ENCODE measurements at places on chromosomes 12 and 14. TPM values are rescaled to one million over a fixed set of nuclear protein-coding genes. Genes with fewer than 3 reads are reported as not detected.

DNA sequence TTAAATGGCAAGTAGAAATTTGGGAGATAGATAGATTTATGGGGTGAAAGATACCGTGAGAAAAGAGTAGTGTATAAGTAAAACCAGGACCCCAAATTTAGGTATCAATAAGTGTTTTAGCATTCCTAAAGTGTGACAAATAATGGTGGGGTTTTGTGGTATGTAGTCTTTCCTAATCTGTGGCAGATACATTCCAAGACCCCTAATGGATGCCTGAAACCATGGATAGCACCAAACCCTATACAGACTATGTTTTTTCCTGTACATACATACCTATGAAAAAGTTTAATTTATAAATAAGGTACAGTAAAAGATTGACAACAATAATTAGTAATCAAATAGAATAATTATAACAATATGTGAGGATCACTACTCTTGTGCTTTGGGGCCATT is 14.4 kb upstream of the TCP11L2 start:
- no peak for DNase-seq
- peaks cover under 1% of the 10 kb centered on the region for H3K36me3 ChIP-seq
- no peak overlapping the region for H3K4me3 ChIP-seq
- no peaks in the 10 kb centered on the region for H3K4me1 ChIP-seq
- no peak overlapping the region for H3K27ac ChIP-seq

GRCh38 chr12:92362126-92362525 is 216.5 kb upstream of the BTG1 start:
- H3K36me3 ChIP-seq: peaks cover 11% of the 10 kb centered on the region
- no peak for DNase-seq
- peak overlapping the region; percentile 43 for H3K4me3 ChIP-seq

DNA sequence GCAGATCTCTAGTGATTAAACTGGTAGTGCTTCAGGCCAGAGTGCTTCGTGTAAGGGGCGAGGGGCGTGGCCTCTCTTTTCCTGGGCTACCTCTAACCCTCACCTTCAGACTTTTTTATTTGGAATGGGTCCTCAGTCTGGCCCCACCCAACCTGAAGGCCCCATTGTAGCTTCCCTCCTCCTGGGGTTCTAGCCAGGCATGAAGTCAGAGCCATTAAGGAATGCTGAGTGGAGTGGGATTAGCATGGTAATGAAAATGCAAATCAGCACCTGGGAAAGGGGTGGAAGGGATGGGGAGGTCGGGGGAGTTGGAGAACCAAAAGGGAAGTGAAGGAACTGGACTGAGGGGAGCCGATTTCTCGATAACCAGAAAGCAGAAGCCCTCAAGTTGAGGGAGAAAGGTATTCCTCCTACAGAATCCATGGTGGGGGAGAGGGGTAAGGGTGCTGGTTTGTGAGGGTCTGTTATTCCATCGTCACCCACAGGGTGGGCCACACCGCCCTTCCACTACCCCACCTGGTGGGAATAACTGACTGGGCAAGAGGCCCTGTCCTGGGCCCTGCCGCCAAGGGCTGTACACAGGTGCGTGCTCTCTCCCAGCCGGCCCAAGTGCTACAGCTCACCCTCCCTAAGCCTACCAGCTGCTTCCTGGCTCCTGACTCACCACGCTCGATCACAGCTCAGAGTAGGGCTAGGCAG is 14.1 kb downstream of the ZFHX2 start:
- no peaks in the 10 kb centered on the region for H3K36me3 ChIP-seq
- H3K4me3 ChIP-seq: no peak overlapping the region
- DNase-seq: no peak
- H3K27me3 ChIP-seq: no peaks in the 10 kb centered on the region
- H3K27ac ChIP-seq: no peak overlapping the region
- no peaks in the 10 kb centered on the region for H3K4me1 ChIP-seq

BEGAIN gene
- not detected for total RNA-seq

GRCh38 chr12:27866373-27867101 is 86.5 kb upstream of the MANSC4 start:
- peaks cover 16% of the 10 kb centered on the region for H3K27me3 ChIP-seq
- DNase-seq: no peak
- no peaks in the 10 kb centered on the region for H3K36me3 ChIP-seq
- no peak overlapping the region for H3K4me3 ChIP-seq
- H3K4me1 ChIP-seq: no peaks in the 10 kb centered on the region

DNA sequence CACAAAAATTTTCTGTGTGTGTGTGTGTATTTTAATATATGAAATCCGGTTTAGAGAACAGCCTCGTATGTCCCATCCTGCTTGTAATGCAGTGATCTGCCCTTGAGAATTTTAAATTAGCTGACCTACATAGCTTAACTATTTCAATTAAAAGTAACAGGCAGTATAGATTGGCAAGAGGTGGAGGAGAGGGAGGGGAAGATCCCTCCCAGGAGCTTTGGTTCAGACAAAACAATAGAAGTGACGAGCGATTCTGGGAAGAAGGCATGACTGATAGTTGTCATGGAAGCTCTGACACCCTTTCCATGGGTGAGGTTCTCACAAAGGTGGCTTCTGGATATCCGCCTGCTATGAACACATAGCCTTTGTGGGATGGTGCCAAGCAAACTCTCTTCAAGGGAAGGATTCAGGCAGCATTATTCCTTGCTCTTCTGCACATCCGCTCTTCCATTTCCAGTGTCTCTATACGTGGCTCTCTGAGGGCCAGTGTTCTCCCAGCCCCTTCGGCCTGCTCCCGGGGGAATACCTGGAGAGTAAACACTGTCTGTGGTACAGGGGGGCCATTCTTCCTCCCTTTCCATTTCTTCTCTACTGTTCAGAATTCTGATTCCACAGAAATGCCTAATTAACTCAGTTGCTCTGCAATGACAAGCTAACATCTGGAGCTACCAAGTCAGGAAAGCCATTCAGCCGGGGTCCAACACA is 182.0 kb downstream of the CACNA1C start:
- no peaks in the 10 kb centered on the region for H3K36me3 ChIP-seq
- no peak overlapping the region for H3K27ac ChIP-seq
- no peak overlapping the region for H3K4me3 ChIP-seq
- H3K4me1 ChIP-seq: no peaks in the 10 kb centered on the region

DNA sequence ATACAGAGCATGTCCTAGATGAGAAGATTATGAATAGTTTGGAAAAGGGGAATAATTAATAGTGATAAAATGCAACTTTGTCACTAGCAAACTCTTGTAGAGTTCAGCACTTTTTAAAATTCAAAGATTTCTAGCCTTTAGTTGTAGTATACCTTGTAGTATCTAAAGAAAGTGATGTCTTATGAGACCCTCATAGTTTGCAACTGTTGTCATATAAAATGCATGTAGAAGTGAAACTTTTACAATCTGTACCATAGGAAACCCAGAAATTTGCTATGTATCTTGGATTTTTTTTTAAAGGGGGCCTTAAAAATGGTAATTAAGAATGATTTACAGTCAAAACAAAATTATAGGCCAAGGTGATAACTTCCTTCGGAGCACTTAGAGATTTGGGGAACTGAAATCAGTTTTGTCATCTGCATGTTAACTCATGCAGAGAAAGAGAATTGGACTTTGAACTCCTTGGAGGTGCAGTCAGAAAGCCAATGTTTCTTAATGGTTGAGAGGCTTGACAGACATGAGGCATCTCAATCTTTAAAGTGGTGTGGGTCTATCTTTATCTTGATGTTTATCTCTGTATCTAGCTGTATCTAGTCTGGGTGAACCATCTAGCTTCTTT is 1.3 kb downstream of the LRRK2 start:
- DNase-seq: no peak
- no peak overlapping the region for H3K27ac ChIP-seq
- H3K4me3 ChIP-seq: no peak overlapping the region
- peaks cover 6% of the 10 kb centered on the region for H3K27me3 ChIP-seq
- H3K36me3 ChIP-seq: no peaks in the 10 kb centered on the region

DNA sequence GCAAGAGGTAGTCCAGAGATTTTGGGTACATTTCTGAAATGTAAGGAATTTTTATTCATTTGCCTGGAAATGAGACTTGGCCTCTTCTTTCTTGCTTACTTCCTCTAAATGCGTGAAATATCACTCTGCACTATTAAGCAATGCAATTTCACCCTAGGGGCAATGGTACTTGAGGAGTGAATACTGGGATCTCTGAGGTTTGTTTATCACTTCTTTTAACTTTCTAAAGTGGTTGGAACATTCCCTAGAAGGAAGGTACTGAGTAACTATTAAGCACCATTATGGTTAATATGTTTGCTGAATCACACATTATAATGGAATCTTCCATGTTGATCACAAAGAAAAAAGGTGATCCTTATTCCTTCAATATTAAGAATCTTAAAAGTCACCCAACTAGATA is 120.9 kb upstream of the CAND1 start:
- no peak for DNase-seq
- H3K4me3 ChIP-seq: no peak overlapping the region
- H3K36me3 ChIP-seq: peaks cover 5% of the 10 kb centered on the region
- H3K27me3 ChIP-seq: peaks cover 30% of the 10 kb centered on the region
- no peaks in the 10 kb centered on the region for H3K4me1 ChIP-seq

RFX4 gene
- total RNA-seq: not detected

DNA sequence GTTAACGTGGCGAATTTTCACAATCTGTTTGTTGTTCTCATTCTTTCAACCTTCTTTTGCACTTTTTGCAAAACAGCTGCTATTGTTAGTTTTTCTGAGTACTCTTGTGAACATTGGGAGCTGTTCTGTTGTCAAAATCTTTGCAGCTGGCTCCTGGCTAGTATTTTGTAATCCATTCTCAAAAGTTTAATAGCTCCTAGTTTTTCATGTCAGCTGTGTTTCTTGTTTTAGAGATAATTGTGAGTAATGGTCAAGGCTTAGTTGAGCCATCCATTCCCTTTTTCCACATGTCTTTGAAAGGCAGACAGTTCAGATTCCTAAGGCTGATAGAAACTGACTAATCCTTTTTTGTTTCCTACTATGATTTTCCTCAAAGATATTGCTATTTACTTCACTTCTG is 39.1 kb upstream of the CRADD start:
- H3K27me3 ChIP-seq: peaks cover 14% of the 10 kb centered on the region
- no peak overlapping the region for H3K4me3 ChIP-seq
- no peaks in the 10 kb centered on the region for H3K4me1 ChIP-seq
- H3K36me3 ChIP-seq: no peaks in the 10 kb centered on the region

- H3K4me3 ChIP-seq: no peak overlapping the region
- no peaks in the 10 kb centered on the region for H3K36me3 ChIP-seq
- DNase-seq: no peak
These were observed 466.6 kb downstream of the EGLN3 start for GRCh38 chr14:33484264-33484663.

DNA sequence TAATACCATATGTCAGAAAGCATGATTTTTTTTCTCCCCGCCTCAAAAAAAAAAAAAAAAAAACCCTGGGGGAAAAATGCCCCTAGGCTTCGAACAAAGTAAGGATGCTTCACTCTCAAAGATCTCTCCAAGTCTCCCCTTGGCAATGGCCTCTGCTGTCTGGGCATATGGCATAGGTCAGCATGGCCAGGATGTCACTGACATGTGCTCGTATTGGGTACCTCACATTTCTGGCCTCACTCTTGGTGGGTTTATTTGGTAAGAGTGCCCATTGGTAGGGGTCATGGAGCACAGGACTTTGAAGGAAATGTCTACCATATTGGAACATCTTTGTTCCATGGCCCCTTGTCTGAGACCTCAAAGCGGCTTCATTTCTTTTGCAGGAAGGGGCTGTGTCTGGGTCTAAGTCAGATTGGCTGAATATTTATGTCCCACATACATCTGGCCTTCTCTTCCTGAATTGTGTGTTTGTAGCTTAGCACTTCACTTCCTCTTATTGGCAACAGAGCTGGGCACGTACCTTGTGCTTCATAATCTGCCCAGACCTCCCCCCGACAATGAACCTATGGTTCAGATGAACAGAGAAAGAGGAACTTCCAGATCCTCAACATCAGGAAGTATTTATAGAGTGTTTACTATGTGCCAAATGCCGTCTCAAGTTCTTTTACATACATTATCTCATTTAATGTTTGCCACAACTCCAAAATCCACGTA is 36.3 kb upstream of the OAS1 start:
- no peak overlapping the region for H3K27ac ChIP-seq
- no peaks in the 10 kb centered on the region for H3K4me1 ChIP-seq
- DNase-seq: no peak
- H3K36me3 ChIP-seq: no peaks in the 10 kb centered on the region
- peaks cover 39% of the 10 kb centered on the region for H3K27me3 ChIP-seq

ARHGDIB gene
- 543 TPM for total RNA-seq

OR10G2 gene
- total RNA-seq: not detected

- peak; percentile 63 for DNase-seq
- no peak overlapping the region for H3K4me3 ChIP-seq
- no peak overlapping the region for H3K27ac ChIP-seq
- no peaks in the 10 kb centered on the region for H3K27me3 ChIP-seq
- H3K4me1 ChIP-seq: peaks cover 14% of the 10 kb centered on the region
These were observed 11.1 kb upstream of the NEMF start for GRCh38 chr14:49863487-49864281.

- no peaks in the 10 kb centered on the region for H3K4me1 ChIP-seq
- H3K4me3 ChIP-seq: no peak overlapping the region
- no peak overlapping the region for H3K27ac ChIP-seq
- H3K36me3 ChIP-seq: peaks cover 7% of the 10 kb centered on the region
- no peaks in the 10 kb centered on the region for H3K27me3 ChIP-seq
- no peak for DNase-seq
These were observed 145.6 kb upstream of the SLCO1B1 start for GRCh38 chr12:20985399-20985798.

DNA sequence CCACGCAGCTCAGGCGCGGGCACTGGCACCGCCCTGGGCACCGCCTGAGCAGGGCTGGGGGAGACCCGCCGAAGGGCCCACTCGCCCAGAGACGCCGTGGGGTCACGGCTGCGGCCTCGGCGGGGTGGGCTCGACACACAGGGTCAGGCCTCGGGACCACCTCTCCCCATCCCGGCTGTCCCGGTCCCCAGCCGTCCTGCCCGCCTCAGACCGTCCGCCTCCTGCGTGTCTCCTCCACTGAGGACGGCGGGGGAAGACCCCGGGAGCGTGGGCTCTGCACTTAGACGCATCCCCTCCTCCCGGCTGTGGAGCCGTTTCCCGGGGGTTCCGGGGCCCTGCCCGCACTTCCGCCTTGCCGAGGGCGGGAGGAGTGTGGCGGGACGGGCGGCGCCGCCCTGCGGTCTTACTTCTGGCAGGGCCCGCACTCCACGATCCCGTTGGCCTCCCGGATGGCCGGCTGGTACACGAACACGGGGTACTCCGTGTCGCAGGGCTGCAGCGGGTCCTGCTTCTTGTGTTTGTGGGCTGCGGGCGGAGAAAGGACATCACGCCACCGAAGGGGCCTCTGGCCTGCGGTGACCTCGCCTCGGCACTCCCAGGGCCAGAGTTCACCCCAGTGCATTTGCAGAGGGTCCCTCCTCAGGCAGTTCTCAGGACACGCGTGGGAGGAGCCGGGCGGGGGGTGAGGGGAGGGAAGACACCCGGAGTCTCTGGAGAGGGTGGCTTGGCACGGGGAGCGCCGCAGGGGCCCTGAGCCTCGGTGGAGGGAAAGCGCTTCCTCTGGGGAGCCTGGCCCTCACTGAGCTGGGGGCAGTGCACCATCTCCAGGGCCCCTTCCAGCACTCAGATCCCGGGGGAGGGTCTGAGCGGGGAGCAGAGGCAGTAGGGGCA is 23.1 kb upstream of the LRTM2 start:
- H3K36me3 ChIP-seq: no peaks in the 10 kb centered on the region
- H3K4me3 ChIP-seq: peak overlapping the region; percentile 87
- H3K4me1 ChIP-seq: peaks cover 4% of the 10 kb centered on the region
- peak overlapping the region; percentile 77 for H3K27ac ChIP-seq
